HFFc6 (cell line): ENCODE measurements at places on chromosomes 3 and 15. TPM values are rescaled to one million over a fixed set of nuclear protein-coding genes. Genes with fewer than 3 reads are reported as not detected.

GOLGA8H gene
- not detected in 2 replicates for total RNA-seq

KBTBD13 gene
- total RNA-seq = not detected in 2 replicates

GP9 gene
- not detected in 3 replicates for total RNA-seq

- H3K36me3 ChIP-seq = no peaks in the 10 kb centered on the region
- H3K27me3 ChIP-seq = no peaks in the 10 kb centered on the region; the same call in 1 of the 2 replicates
- H3K4me3 ChIP-seq = no peak overlapping the region; the same call in 1 of the 2 replicates
- peaks cover 21% of the 10 kb centered on the region for H3K4me1 ChIP-seq
- DNase-seq = no peak
Measured at GRCh38 chr3:102207151-102207571, 227.7 kb upstream of the ZPLD1 start.

DNA sequence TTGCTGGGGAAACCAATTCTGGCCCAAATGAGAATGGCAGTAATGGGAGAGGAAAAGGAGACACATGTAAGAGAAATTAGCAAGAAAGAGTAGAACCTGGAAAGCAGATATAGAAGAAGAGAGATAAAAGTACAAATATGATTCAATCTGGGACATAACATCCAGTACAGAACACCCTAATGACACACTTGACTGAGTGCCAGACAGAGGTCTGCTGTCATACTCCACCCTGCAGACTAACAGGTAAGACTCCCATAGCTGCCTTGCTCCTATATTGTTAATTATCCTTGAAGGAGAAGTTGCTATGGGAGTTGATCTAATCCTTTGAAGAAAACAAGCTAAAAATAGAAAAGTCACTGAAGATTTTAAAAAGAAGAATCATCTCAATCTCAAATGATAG is 21.1 kb downstream of the CCPG1 start:
- H3K27ac ChIP-seq = no peak overlapping the region
- H3K27me3 ChIP-seq = no peaks in the 10 kb centered on the region
- H3K36me3 ChIP-seq = peaks cover 6% of the 10 kb centered on the region; the same call in 1 of the 2 replicates
- H3K4me3 ChIP-seq = no peak overlapping the region
- H3K4me1 ChIP-seq = peaks cover 11% of the 10 kb centered on the region

- H3K4me3 ChIP-seq = no peak overlapping the region
- no peak for DNase-seq
- H3K27ac ChIP-seq = no peak overlapping the region
- no peaks in the 10 kb centered on the region for H3K36me3 ChIP-seq
- H3K27me3 ChIP-seq = no peaks in the 10 kb centered on the region; the same call in 1 of the 2 replicates
- H3K4me1 ChIP-seq = peaks cover 13% of the 10 kb centered on the region
Measured at GRCh38 chr15:92035961-92036360, 182.5 kb downstream of the SLCO3A1 start.

DNA sequence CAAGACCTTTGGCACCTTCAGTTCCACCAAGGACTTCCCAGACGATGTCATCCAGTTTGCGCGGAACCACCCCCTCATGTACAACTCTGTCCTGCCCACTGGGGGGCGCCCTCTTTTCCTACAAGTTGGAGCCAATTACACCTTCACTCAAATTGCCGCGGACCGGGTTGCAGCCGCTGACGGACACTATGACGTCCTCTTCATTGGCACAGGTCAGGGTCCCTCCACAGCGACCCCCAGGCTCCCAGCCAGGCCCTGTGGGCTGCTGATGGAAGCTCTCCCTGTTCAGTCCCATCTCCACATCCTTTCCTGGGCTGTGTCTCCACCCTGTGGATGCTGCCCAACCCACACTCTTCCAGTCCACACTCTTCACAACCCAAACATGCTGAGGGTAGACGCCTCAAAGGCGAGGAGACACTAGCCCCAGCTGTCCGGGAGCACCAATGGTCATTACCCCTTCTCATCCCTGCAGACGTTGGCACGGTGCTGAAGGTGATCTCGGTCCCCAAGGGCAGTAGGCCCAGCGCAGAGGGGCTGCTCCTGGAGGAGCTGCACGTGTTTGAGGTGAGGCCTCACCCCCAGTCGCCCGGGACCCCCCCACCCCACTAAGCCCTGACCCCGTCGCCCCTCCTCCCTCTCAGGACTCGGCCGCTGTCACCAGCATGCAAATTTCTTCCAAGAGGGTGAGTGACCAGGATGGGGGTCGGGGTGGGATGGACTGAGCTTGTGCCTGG is 4.3 kb upstream of the LSMEM2 start:
- no peak overlapping the region for H3K4me3 ChIP-seq
- no peak overlapping the region for H3K27ac ChIP-seq
- H3K36me3 ChIP-seq = no peaks in the 10 kb centered on the region
- H3K4me1 ChIP-seq = peaks cover 35% of the 10 kb centered on the region
- peaks cover 1% of the 10 kb centered on the region for H3K27me3 ChIP-seq

DNA sequence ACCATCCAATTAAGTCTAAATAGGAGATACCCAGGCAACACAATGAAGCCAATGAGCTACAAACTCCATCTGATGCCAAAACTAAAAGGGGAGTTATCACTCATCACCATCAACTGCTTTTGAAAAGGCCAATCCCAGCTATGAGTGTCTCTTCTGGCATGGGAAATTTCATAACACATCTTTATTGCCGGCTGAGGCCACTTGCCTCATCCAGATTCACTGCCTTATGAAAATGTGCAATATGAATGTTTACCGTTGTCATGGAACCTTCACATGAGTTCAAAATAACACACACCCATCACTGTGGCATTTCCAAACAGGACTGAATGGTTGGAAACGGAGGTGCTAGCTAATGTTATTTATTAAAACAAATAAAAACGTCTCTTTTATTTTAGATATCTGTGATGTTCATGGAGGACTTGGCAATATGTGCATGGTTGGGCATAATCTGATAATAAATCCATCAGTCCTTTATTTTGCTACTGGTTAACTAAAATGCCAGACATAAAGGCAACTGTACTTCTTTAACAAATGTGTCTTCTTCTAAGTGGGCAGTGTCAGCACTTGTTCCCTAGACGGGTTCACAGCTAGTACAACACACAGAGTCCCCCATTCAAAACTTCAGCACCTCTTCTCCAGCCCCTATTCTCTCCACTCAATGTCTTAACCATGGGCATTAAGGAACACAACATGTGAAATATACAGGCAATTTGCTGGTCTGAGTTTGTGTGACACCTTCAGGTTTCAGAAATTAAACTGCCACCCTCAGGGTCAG is 143.9 kb downstream of the MAGI1 start:
- H3K27ac ChIP-seq = peak overlapping the region; percentile 66
- H3K4me1 ChIP-seq = peaks cover 47% of the 10 kb centered on the region
- no peak overlapping the region for H3K4me3 ChIP-seq
- no peaks in the 10 kb centered on the region for H3K27me3 ChIP-seq
- DNase-seq = peak; percentile 73

- H3K4me3 ChIP-seq = no peak overlapping the region
- DNase-seq = no peak
- peaks cover 63% of the 10 kb centered on the region for H3K4me1 ChIP-seq
- H3K27me3 ChIP-seq = no peaks in the 10 kb centered on the region
- no peak overlapping the region; the same call in 1 of the 2 replicates for H3K27ac ChIP-seq
- H3K36me3 ChIP-seq = peaks cover 23% of the 10 kb centered on the region
Measured at GRCh38 chr3:42608581-42608980, 8.1 kb downstream of the NKTR start.

DNA sequence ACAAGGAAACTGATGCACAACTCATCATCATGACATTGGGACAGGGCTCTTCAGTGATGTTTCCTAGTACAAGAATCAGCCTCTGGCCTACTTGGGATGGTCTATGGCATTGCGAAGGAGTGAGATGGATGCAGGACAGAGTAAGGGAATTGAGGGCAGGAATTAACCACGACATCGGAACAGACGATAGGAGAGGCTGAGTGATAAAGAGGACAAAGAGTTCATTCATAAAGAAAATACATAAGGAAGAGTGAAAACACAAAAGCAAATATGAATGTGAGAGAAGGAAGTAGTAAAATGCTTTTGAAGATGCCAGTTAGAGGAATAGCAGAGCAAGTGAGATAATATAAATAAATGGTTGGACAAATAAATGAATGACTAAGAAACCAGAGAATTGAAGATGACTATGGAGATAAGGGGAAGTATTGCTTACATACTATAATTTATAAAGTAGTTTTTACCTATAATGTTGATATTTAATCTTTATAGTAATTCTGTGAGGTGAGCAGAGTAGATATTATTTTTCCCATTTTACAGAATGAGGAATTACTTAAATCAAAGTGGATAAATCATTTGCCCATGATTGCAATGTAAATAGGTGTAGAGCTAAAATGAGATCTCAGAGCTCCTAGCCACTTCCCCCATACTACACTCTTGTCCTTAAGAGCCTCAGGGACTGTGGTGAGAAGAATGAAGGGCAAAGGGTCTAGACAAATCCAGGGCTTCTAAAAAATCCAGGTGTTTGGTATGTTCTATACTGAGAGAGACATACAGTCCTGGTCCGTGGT is 203.3 kb downstream of the DTWD1 start:
- H3K4me3 ChIP-seq = no peak overlapping the region
- DNase-seq = no peak
- H3K36me3 ChIP-seq = no peaks in the 10 kb centered on the region
- H3K4me1 ChIP-seq = peaks cover 13% of the 10 kb centered on the region

DNA sequence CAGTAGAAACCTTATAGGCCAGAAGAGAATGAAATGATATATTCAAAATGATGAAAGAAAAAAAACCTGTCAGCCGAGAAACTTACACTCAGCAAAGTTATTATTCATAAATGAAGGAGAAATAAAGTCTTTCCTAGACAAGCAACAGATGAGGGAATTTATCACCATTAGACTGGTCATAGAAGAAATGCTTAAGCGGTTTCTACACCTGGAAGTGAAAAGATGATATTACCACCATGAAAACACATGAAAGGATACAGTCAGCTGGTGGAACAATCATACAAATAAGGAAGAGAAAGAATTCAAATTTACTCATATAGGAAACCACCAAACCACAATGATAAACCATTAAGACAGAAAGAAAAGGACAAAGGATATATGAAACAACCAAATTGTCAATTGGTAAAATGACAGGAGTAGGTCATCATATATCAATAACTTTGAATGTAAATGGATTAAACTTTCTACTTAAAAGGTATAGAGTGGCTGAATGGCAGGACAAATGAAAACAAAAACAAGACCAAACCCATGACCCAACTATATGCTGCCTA is 29.9 kb upstream of the PRR23C start:
- H3K27ac ChIP-seq = no peak overlapping the region
- H3K36me3 ChIP-seq = no peaks in the 10 kb centered on the region
- H3K4me1 ChIP-seq = no peaks in the 10 kb centered on the region

- DNase-seq = no peak
- H3K36me3 ChIP-seq = no peaks in the 10 kb centered on the region
- H3K4me3 ChIP-seq = no peak overlapping the region
- peaks cover 41% of the 10 kb centered on the region for H3K27me3 ChIP-seq
- no peak overlapping the region for H3K27ac ChIP-seq
- peaks cover 26% of the 10 kb centered on the region for H3K4me1 ChIP-seq
Measured at GRCh38 chr3:129004639-129005295, 3.7 kb downstream of the EFCC1 start.

- no peaks in the 10 kb centered on the region for H3K36me3 ChIP-seq
- H3K4me3 ChIP-seq = no peak overlapping the region
- peaks cover 37% of the 10 kb centered on the region for H3K4me1 ChIP-seq
- DNase-seq = no peak
Measured at GRCh38 chr3:106566277-106566676, 697.5 kb upstream of the CBLB start.

- no peak overlapping the region for H3K27ac ChIP-seq
- H3K4me3 ChIP-seq = no peak overlapping the region
- H3K36me3 ChIP-seq = no peaks in the 10 kb centered on the region
- no peaks in the 10 kb centered on the region for H3K4me1 ChIP-seq
- DNase-seq = peak; percentile 51
- peaks cover 2% of the 10 kb centered on the region; the same call in 1 of the 2 replicates for H3K27me3 ChIP-seq
Measured at GRCh38 chr3:94234177-94234788, 171.4 kb downstream of the NSUN3 start.

DNA sequence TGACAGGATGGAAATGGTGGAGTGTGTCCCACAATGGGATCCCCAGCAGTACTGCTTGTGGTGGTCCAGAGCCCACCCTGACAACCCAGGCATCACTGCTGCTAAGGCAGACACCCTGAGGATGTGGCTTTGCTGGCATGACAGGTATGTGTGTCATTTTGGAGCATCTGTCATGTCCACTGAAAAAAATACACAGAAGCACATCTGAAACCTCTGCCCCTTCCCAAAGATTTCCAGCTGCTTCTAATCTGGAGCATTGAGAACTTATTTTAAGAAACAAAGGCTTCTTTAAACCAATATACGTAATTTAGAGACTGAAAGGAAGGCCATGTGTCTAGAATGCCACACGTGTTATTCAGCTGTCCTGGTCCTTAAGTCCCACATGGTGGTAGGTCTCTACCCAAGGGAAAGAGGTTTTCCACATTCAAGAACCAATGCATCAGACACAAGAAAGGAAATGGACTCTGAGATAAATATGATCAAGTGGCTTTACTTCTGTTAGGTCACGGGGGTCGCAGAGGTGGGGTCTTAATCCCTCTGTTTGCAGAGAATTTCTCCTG is 88.3 kb downstream of the PDZRN3 start:
- peaks cover 40% of the 10 kb centered on the region for H3K4me1 ChIP-seq
- H3K27ac ChIP-seq = no peak overlapping the region
- peaks cover 10% of the 10 kb centered on the region for H3K36me3 ChIP-seq
- H3K27me3 ChIP-seq = no peaks in the 10 kb centered on the region; the same call in 1 of the 2 replicates
- DNase-seq = no peak

DNA sequence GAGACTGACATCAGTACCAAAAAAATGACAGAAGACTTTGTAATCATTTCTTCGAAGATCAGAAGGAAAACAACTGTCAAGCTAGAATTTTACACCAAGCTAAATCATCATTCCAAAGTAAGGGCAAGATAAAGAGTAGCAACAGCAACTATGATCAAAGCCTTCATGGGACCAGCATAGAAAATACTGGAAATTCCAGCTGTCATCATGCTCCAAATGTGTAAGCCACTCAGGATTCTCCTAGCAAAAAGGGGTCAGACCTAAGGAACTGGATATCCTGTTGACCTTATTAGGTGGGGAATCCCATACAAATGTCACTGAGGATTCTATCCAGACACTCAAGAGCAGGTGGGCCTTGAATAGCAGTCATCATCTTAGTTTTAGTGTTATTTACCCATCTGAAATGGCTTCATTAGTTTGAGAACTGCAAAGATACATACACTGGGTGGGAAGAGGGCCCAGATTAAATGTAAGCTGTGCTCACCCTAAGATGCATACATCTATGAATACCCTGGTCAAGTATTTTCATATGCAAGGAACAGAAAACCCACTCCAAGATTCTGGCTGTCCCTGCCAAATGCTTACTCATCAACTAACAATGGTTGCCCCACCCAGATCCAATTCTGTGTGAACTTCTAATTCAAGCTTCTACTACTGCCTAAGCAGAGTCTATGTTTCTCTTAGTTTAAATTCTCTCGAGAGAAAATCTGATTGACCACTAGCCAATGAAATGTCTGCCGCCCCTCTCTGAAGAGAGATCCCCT is 33.5 kb downstream of the CLDN18 start:
- DNase-seq = peak; percentile 77
- peak overlapping the region; percentile 71 for H3K4me3 ChIP-seq
- H3K4me1 ChIP-seq = peaks cover 56% of the 10 kb centered on the region
